AG04450 (cell line): ENCODE measurements at places on chromosomes 12 and 14.

DNA sequence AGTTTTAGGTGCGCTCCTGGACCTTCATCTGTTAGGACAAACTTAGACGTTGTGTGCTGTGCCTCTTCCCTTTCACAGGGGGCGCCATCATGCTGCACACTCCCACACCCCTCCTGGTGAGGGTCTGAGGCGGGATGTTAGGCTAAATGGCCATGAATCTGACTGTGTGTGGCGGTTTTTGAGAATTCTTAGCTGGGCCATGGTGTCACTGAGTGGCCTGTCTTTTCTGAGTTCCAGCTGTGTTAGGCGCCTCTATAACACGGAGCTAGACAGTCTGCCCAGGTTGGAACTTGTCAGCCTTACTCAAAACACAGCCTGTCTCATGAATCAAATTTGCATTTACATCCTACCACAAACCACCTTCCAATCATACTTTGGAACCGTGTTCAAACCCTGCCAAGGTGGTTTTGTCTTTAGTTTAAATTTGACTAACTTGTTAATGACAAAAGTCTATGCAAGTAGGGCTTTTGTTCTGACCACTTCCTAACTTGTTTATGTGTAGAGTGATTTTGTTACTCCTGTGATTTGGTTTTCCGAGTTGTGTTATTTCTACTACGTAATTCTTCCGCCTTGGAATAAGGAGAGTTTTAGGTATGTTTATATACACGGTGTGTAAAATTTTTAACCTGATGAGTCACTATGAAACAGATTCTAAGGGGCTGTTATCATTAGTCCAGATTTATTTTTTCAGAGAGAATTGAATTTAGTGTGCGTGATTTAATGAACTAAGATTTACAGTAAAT, 19.6 kb downstream of the ACVR1B start:
- DNase-seq: no peak

DNA sequence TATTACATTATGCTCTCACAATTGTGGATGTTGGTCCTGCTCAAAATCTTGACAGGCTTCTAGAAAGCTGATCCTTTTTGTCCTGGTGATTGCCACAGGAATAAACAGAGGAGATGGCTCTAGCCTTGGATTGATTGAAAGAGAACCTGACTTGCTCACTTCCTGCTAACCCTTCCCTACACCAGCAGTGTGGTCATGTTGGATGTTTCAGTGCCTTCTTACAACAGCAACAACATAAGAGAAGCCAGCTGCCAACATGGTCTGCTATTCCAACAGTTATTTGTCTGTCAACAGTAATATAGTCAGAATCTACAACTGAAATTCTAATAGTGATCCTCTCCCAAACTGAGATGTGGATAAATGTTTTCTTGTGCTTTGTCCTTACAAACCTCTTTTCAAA, 311.6 kb upstream of the DIO2 start:
- DNase-seq: no peak

GRCh38 chr12:71448150-71448581, 8.6 kb downstream of the LGR5 start:
- DNase-seq: no peak

DNA sequence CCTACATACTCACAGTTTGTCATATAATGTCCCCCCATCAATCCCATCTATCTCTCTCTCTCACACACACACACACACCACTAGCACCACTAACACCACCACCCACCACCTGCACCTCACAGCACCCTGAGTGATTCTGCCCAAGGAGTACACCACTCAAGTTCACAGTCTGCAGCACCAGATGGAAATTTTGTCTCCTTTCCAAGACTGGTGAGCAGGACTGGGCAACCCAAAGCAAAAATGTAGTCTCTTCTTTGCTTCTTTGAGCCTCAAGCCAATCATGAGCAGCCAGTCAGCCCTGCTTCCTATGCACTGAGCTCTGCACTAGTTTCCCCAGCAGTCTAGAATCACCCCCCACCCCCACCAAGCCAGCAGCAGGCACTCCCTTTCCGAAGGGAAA, 15.0 kb upstream of the ARMH4 start:
- DNase-seq: no peak

DNA sequence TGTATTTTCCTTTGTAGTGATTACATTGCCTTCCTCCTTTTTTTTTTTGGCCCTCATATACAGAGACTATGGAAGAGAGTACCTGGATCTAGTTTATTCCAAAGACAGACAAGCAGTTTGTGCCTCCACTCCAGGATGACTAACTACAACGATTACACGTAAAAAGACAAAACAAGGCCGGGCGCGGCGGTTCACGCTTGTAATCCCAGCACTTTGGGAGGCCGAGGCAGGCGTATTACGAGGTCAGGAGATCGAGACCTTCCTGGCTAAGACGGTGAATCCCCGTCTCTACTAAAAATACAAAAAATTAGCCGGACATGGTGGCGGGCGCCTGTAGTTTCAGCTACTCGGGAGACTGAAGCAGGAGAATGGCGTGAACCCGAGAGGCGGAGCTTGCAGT, 2.2 kb downstream of the CERS5 start:
- DNase-seq: no peak

DNA sequence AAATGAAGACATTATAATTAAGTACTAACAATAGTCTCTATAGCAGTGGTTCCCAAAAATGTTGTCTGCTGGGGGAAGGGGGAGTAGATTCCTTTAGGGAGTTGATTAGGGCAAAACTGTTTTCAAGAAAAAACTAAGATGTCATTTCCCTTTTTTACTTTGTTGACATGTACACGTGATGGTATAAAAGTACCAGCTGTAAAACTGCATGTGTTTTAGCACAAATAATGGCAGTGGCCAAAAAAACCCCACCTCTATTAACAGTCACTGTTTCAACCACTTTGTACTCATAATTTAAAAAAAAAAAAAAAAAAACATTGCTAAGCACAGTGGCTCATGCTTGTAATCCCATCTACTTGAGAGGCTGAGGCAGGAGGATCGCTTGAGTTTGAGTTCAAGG, 61.7 kb downstream of the PPP1R12A start:
- no peak for DNase-seq

DNA sequence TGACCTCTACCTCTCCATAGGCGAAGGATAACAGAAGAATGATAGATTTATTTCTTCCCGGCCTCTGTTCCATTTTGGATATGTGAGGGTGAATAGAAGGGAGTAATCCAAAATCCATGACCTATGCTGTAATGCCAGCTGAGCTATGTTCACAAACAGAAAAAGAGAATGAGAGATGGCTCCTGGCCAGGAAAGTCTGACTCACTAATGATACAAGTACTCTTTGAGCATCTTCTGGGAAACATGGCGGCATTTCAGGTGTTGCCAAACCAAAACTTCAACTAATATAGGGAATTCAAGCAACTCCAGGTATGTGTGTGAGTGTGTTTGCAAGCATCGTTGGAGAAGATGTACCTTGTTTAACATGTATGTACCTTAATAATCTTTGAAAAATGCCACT, 55.1 kb downstream of the MED13L start:
- peak; percentile 75 for DNase-seq

DNA sequence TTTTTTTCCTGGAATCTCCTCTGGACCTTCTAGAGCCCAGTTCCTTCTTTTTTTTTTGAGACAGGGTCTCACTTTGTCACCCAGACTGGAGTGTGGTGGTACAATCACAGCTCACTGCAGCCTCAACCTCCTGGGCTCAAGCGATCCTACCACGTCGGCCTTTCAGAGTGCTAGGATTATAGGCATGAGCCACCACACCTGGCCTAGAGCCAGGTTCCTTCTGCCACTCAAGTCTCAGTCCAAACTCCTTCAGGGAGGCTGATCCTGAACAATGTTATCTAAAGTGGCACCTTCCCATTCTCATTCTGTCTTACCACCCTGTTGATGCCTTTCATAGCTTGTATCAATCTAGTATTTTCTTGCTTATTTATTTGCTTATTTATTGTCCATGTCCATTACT, 22.3 kb upstream of the ELK3 start:
- DNase-seq: no peak
